ENCODE measurements at places on chromosomes 3 and 15.

DNA sequence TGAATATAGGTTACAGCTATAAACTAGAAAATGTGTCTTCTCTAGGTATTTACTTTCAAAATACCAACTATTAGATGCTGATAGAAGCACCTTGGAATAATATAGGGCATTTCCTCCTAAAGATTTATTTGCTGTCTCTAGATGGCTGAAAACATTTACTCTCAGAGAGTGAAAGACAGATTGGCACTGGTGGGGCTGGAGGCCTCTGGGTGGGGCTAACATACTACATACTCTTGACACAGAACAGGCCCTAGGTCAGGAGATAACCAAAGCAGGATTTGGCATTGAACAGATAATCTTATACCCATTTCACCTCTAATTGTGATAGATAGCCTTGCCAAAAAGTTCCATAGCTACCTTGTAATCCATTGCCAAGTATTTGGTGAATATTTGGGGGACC lies 253.3 kb upstream of the TBC1D5 start:
- no peak for DNase-seq

DNA sequence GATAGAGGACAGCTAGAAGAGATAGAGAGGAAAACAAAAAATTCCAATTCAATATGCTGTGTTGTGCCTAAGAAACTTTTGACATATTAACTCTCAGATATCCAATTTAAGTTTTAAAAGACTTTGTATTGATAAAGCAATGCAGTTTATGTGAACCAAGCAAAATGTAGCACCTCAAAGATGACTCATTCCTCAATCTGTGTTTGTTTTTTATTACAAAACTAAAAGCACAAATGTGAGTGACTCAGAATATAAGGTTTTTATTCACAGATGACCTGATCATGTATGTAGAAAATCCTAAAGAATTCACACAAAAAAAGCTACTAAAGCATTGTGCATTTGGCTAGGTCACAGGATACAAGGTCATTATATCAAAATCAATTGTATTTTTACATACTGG lies 11.1 kb downstream of the HCLS1 start:
- DNase-seq = no peak

GRCh38 chr3:11168881-11169805 lies 14.8 kb downstream of the HRH1 start:
- DNase-seq = no peak

DNA sequence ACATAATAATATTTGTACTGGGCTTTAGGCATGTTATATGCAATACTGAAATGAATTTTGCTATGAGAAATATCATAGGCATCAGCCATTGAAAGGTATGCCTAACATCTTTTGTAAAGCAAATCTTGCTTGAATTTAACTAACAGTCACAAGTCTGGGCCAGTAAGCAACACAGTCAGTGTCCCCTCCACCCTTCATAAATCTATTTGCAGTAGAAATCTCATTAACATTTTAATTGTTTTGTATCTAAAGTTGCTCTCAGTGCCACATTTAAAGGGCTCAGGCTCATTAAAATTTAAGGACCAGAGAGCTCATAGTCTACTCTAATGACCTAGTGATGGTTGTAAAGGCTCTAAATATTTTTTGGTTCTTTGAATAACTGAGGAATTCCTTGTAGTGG lies 167.2 kb upstream of the GOLIM4 start:
- DNase-seq = no peak

DNA sequence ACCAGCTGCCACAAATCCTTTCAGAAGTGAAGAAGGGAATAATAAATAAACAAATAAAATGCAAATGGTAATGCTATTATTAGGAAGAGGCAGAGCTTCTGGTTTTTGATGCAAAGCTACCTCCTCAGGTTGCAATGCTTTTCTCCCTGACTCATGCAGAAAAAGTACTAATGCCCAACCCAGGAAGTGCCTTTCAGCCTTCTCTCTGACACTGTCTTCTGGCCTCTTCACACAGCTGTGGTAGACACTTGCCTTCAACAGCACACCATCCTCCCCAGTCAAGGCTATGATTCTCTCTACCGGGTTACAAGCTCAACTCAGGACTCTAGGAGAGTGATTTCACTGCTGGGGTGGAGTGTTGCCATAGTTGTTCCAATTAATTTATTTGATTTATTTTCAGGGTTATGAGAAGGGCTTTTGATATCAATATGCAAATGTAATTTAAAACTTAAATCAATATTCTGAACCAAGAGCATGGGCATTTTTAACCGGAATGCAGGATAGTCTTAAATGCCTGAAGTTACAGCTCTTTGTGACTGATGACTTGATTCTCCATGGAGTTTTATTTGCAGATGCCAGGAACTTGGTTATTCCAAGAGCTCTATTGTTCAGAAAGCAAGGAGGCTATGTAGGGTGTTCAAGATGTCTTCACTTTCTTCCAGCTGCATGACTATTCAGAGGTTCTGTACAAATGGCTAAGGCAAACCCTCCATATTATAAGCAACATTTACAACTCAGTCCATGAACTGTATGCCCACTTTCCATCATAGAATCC lies 27.1 kb upstream of the GALNT15 start:
- peak; percentile 5 for DNase-seq

GRCh38 chr3:184491011-184491576 lies 70.5 kb upstream of the EPHB3 start:
- no peak for DNase-seq

- no peak for DNase-seq
These were observed 24.7 kb upstream of the HHLA2 start for GRCh38 chr3:108271626-108272025.

DNA sequence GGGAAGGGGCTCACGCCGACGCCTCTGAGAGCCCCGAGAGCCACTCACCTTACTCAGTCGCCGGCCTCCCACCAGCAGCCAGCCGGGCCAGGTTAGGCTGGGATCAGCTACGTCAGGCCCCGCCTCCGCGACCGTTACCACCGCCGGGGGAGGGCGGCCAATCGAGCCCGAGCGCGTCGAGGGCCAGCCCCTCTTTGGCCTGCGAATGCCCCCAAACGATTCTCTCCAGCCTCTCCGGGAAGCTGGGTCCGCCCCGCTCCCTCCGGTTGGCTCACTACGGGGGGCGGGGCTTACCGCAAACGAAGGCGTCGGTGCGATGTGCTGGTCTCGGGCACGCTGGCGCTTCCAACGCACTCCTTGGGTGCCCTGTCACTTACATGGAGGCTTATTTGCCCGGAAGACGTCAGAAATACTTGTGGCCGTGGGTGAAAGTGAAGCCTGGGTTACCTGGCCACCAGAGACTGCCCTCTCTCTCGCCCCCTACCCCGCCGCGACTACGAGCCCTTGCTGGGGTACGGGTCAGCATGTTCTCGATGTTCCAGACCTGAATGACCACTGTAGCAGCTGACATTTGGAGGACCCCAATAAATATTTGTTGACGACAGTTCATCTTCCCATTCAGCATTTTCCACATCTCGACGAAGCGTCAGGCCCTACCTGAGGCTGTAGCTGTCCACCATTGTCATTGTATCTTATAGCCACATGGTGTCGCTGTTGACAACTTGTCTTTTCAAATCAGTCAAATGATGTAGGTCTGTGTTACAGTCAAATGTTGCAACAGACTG lies at the start of gene CEP70:
Gene CEP70, minus strand, starts transcription at position 111 of the 785 bp plus-strand sequence. CDS start 21,333 bp downstream, outside the sequence.
- DNase-seq = peak; percentile 91

GRCh38 chr3:152270937-152271336 lies 2.2 kb downstream of the MBNL1 start:
- no peak for DNase-seq

GRCh38 chr3:57756528-57757401 lies 656 bp downstream of the SLMAP start:
- peak; percentile 49 for DNase-seq

DNA sequence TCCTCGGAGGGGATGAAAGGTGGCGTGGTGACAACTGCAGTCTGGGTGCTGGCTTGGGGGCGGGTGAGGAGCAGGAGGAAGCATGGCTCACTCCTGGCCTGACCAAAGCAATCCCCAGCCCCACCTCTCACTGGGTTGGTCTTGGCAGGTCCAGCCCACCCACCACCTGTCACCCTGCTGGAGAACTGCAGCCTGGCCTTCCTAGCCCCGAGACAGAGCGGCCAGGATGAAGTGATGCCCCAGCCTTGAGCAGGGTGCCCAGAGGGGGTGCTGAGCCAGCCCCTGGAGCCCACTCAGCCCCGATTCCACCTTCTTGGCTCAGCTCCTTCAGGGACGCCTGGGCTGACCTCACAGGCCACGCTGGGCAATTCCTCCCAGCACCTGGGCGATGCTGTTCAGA lies 89.9 kb downstream of the IQSEC1 start:
- peak; percentile 39 for DNase-seq

- DNase-seq = no peak
These were observed 326.7 kb upstream of the ROPN1 start for GRCh38 chr3:124318656-124319055.

DNA sequence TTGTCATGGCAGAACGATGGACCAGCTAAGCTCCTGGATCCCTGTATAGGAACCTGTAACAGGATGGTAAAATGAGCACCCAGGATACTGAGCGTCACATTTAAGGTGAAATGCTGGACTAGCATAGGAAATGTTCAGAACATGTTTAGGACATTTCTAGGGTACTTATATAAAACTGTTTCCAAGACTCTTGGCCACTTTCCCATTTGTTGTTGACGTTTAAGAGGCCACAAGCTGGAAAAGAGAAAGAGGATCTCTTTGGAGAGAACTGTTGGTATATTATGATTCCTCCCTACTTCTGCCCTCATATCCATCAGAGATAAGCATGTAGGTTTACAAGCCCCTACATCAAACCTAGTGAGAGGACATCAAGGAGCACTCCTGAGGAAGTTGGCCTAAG lies 57.5 kb downstream of the SCN11A start:
- no peak for DNase-seq

DNA sequence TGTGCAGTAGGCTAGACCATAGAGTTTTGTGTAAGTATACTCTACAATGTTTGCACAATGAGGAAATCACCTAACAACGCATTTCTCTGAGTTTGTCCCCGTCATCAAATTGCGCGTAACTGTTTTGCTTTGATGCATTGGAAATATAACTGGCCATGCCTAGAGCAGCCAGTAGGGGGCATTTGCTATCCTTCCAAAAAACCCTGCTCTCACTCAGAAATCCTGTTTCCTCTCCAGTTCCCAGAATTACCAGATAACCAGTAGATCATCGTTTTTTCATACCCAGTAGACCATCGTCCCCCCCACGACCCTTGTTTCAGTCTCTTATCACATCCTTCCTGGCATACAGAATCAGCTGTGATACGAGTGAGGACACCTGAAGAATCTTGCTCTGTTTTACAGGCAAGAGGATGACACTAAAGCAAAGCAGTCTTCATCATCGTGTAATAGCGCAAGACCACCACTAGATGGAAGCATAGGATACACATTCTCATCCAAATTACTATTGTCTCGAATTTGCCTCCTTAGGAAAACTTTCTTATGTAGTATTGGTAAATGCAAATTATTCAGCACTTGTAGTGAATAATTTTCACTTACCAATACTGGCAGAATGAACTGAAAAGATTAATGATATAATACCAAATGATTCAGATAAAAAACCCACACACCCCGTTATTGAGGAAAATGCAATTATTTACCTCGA lies 4.4 kb upstream of the GABRR3 start:
- DNase-seq = peak; percentile 67

GRCh38 chr3:71135373-71136088 lies 448.0 kb downstream of the FOXP1 start:
- DNase-seq = no peak

- DNase-seq = no peak
These were observed 51.2 kb upstream of the PRR20G start for GRCh38 chr3:127339016-127339415.

DNA sequence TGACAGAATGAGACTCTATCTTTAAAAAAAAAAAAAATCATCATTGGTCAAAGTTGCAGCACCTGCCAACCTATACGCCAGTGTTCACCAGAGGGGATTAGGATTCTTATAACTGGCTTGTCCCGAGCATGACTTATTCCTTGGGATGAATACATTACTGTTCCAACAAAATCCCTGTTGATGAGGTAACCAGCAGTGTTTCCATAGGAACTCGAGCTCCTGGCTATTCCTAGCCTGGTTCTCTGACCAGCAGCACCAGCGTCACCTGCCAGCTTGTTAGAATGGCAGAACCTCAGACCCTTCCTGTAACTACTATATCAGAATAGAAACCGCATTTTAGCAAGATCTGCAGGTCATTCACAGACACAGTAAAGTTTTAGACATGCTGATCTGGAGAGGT lies 364.4 kb downstream of the PTPRG start:
- no peak for DNase-seq

- no peak for DNase-seq
These were observed 40.1 kb downstream of the ADAMTSL3 start for GRCh38 chr15:83694015-83694414.

DNA sequence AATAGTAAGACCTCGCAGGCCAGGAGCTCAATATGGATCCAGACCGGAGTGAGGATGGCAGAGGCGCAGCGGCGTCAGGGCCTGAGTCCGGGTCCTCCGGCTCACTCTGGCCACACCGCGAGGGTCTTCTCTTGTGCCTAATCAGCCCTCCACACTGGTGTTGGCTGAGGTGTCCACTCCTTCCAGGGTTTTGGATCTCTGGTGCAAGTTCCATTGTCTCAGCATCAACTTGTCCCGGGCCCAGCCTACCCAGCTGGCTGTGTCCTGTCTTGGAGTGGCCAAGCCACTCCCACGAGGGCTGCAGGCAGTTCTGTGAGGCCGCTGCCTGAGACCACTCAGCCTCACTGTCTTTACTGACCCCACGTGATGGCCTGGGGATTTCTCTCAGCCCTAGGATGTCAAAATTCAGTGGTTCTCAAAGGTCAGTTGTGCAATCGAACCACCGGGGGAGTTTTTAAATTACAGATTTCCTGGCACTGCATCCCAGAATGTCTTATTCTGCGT lies 12.6 kb upstream of the GOLGA6L7 start:
- no peak for DNase-seq

DNA sequence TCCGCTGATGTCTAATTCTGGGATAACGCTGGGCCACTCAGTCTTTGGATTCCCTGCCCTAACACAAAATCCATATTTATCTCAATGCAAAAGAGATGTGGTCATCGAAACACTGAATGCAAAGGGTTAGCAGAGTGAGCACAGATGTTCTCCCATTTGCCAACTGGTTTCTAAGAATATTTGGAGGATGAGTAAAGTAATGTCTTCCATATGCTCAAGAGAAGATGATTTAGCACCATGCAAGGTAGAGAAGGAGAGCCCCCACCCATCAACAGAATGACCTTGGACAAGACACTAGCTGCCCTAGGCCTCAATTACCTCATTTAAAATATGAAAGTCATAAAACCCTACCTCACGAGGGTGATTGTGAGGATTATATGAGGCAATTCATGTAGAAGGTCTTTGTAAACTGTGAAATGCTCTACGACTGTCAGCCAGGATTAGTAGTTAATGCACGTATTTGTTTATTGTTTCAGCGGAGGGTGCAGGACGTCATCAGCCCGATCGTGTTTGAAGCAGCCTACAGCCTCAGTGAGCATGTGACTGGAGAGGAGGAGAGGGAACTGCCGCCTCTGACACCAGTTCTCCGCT lies 232.9 kb upstream of the CTDSPL start:
- no peak for DNase-seq

DNA sequence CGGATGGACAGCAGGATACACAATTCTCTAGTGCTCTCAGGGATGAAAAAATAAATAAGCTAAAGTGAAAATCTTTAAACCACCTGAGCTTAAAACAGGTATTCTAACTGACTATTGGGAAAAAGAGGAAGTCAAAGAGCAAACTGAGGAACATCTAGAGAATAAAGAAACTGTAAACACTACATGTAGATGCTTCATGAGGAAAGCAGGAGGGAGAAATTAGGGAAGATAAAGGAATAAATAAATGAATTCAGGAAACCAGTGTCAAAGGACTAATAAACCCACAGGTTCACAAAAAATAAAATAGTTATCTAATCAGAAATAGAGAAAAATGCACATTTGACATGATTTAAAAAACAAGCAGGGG lies 525 bp upstream of the MCCC1 start:
- no peak for DNase-seq

- no peak for DNase-seq
These were observed 107.8 kb upstream of the BOC start for GRCh38 chr3:113103588-113103987.

- no peak for DNase-seq
These were observed 37.3 kb downstream of the MB21D2 start for GRCh38 chr3:192880313-192880712.

Data from DND-41 (cell line).